ENCODE measurements at places on chromosomes 12 and 14.

DNA sequence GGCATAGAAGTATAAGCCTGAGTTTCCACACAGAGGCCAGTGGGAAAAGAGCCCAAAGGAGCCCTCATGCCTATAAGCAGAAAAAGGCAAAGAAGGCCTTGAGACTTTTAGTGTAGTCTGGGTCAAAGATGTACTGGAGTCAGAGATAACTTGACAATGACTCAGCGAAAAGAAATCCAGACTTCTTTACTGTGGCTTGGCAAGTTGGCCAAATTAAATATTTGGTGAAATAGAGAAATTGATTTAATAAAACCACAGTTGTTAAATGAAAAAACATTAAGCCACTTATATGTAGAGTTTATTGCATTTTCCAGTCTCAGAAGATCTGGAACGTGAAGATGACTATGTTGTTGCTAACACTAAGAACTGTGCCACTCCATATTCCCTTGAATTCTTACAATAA lies 105.1 kb downstream of the TMTC3 start:
- no peak for DNase-seq

DNA sequence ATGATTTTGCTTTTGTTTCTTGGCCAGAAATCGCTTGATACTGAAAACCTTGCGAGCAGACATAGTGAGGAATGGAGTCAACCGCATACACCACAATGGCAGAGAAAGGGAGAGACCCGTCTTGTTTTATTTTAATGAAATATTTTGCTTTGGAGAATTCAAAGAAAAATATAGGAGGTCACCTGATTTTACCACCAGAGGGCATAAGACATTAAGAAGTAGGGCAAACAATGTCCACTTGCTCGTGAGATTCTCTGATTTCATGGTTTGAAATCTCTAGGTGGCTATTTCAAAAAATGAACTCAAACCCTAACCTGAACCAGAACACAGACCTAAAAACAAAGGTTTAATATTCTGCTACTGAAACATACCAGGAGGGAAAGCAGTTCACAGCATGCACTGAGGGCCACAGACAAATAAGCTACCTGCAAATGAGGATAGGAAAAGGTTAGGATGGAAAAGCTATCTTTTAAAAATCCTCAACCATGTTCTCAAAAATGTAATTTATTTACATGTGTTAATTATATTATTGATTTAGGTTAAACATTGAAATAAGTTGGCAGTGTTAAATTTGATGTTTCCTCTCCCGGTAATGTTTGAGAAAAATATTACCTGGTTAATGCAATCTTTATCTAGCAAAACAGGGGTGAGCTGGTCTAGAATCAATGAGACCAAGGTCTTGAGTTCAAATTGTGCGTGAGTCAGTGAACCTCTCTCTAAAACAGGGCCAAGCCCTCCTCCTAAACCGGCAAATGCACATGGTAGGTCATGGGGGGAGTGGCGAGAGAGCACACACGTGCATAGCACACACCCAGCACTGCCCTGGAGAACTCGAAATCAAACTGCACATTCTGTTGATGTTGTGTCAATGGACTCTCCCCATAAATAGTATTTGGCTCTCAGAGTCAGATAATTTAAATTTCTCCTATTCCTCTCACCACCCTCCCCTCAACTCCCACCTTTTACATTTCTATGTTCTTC lies 12.5 kb downstream of the IFNG-AS1 start:
- no peak for DNase-seq

DNA sequence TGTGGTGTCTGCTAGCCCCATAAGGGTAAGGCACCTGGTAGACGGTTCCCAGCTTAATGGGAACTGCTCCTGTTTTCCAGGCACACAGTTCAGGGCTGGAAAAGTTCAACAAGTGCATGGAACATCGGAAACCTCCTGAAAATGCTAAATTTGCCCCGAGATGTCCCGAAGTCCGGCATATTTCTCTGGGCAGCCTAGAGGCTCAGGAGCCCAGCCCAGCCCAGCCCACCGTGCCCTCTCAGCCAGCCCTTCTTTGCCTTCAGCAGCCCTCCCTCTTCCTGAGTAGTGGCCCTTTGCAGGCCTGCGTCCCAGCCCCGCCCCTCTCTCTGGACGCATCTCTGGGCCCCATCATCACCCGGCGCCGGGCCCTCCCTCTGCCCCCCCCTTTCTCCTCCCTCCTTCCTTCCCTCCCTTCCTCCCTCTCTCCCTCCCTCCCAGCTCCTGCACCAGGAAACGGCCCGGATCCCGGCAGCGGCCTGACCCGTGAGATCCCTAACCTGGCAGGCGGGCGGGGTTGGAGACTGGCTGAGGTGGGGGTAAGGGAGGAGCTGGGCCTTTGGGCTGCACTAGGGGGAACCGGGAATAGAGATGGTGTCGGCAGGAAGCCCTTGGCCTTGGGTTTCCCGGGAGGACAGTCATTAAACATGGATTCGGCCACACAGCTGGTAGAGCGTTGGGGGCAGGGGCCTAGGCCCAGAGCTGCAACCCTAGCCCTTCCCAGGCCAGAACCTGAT lies at the start of gene BCL2L2:
Gene BCL2L2, plus strand, starts transcription at position 422 of the 734 bp plus-strand sequence. CDS start 935 bp downstream, outside the sequence.
- no peak for DNase-seq

- DNase-seq, result no peak
Observed at GRCh38 chr12:88579161-88579517, 1.1 kb downstream of the KITLG start.

DNA sequence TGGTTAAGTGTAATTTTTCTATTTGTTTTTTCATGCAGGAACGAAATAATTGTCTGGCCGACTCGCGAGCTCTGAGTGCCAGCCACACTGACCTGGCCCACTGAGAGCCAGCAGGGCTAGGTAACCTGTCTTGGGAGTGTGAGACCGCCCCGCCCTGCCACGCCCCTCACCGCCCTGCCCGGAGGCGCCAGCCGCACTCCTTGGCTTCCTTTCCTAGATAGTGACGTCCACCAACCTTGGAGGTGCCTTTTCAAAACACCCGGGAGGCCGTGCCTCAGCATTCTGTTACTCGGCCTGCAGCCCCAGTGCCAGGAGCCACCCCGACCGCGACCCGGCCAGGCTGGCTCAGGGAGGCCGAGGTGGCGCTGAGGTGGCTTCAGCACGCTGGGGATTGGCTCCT lies 21.7 kb downstream of the XRCC3 start:
- no peak for DNase-seq

GRCh38 chr14:52821805-52822250 lies 30.4 kb upstream of the GNPNAT1 start:
- no peak for DNase-seq

- DNase-seq, result no peak
Observed at GRCh38 chr14:79074510-79074909, 904.3 kb downstream of the NRXN3 start.

DNA sequence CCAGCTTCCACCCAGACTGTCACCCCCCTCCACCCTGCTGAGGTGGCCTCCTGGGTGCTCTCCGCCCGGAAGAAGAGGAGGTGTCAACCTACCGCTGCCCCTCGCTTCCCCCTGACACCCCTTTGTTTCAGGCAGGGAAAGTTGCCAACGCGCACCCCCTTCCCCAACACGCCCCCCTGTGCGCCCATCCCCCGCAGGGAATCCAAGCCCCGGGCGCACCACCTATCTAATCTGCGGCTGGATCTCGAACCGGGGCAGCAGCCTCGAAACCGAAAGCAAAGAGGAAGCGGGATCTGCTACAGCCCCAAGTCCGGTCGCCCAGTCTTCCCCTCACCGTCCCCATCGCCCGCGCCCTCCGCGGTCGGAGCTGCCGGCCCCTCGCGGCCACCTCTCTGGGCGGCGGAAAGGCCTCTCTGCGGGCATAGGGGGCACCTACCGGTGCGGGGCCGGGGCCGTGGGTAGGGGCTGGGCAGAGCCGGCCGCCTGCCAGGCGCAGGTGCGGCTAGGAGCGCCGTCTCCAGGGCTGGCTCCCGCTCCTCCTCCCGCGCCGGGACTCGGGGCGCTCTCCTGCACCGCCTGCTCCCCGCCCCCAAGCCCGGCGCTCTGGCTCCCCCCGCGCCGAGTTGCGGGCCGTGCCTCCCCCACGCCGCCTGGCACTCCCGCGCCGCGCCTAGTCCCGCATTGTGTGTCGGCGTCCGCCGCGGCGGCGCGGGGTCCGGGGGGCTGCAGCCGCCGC lies 18.3 kb upstream of the PLEKHH1 start:
- DNase-seq, result peak; percentile 50

DNA sequence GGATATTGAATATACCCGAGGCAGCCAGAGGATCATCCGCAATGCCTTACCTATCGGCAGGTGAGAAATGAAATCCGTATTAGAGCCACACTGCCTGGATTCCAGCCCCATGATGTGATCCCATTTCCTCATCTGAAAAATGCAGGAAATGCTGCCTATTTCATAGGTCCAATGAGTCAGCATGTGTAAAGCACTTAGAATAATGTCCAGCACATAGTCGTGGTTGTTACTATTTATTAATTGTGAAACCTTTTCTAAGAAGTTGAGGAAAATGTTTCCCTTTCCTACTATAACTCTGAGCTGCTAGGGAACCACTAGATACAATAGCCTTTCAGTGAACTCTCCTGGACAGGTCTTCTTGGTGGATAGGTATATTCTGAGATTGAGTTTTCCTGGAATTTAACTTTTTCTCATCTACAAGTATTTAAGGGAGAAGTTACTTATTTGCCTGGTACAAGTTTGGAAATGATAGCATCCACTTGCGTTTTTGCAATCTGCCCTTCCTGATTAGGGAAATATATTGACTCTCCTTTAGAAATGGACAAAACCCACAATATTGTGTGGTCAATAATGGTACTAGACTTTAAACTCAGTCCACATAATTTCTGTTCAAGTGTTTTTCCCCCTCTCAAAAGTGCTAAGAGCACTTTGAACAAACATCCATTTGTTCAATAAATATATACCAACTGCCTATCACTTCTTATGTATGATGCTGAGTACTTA lies 12.2 kb downstream of the POLR3B start:
- DNase-seq, result no peak

DNA sequence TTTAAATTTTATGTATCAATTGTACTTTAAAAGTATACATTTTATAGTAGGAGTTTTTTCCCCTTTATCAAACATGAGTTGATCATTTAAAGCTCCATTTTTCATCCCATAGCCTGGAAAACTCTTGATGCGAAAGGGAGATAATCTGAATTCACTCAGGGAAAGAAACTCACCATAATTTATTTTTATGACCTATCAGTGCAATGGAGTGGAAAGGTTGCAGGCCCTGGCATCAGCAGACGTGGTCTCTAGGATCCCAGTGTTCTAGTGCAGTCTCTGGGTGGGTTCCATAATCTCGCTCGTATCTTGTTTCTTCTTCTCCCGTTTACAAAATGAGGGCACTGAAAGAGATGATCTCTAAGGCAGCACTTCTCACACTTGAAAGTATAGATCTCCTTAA lies 85.0 kb downstream of the PTGER2 start:
- DNase-seq, result no peak

GRCh38 chr12:102408487-102409297 lies 71.7 kb downstream of the IGF1 start:
- no peak for DNase-seq

GRCh38 chr12:2543801-2544200 lies 251.0 kb upstream of the FKBP4 start:
- DNase-seq, result peak; percentile 15

- no peak for DNase-seq
Observed at GRCh38 chr12:12845794-12846243, 32.7 kb downstream of the DDX47 start.

- no peak for DNase-seq
Observed at GRCh38 chr14:65356327-65356836, 56.1 kb upstream of the FUT8 start.
